ENCODE measurements at places on chromosomes 1 and 21.

GRCh38 chr1:203322500-203323179, 17.3 kb downstream of the BTG2 start:
- DNase-seq, result no peak

DNA sequence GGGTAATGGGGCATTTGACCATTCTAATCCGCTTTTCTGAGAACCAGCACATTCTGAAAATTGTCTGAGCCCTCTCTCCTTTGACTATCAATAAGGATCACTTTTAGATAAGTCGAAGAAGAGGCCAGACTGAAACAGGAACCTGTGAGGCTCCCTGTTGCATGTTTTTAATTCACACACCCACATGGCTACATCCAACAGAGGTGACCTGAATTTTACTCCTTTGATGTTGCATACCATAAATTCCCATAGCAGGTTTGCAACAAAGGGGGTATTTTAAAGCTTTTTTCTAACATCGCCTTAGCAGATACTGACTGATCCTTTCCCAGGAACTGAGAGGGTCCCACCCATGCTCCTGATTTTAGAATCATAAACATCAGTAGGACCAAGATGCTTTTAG, 450.8 kb downstream of the USP25 start:
- DNase-seq, result no peak

- no peak for DNase-seq
These were observed 3.7 kb downstream of the RSBN1 start for GRCh38 chr1:113808450-113809195.

- DNase-seq, result no peak
These were observed 55.2 kb downstream of the PUM1 start for GRCh38 chr1:31010086-31010989.

GRCh38 chr1:54594463-54594862, 28.9 kb downstream of the FAM151A start:
- DNase-seq, result no peak
